Esophagus mucosa (tissue), 1 donor: ENCODE measurements at places on chromosomes 1 and 21. TPM values are rescaled to one million over a fixed set of nuclear protein-coding genes. Genes with fewer than 3 reads are reported as not detected.

ADGRL4 gene
- total RNA-seq, result 3.5 TPM

F5 gene
- total RNA-seq, result 0.20 TPM

SPRR1A gene
- 1,843 TPM for total RNA-seq

UTS2 gene
- not detected for total RNA-seq

SLFNL1 gene
- total RNA-seq, result 0.08 TPM

MARK1 gene
- 6.1 TPM for total RNA-seq

TAS1R3 gene
- 0.56 TPM for total RNA-seq
